Renal pelvis (tissue), 12 donors: ENCODE measurements at places on chromosomes 2 and 18.

DNA sequence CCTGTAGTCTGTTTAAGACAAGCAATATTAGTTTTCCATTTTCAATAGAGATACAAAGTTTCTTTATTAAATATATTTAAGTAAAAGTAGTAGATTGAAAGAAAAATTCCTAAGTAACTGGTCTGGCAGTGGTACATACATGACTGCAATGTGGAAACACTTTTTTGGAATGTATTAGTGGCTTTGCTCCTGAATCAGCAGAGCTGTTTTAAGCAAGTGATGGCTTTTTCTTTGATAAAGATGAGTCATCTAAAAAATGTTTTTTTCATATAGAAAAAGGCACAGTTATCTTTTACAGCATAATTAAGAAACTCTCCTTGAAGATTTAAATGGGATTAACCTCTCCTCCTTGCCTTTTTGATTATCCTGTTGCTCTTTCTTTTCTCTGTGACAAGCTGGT lies 34.9 kb downstream of the KDM3A start:
- no peak for DNase-seq

DNA sequence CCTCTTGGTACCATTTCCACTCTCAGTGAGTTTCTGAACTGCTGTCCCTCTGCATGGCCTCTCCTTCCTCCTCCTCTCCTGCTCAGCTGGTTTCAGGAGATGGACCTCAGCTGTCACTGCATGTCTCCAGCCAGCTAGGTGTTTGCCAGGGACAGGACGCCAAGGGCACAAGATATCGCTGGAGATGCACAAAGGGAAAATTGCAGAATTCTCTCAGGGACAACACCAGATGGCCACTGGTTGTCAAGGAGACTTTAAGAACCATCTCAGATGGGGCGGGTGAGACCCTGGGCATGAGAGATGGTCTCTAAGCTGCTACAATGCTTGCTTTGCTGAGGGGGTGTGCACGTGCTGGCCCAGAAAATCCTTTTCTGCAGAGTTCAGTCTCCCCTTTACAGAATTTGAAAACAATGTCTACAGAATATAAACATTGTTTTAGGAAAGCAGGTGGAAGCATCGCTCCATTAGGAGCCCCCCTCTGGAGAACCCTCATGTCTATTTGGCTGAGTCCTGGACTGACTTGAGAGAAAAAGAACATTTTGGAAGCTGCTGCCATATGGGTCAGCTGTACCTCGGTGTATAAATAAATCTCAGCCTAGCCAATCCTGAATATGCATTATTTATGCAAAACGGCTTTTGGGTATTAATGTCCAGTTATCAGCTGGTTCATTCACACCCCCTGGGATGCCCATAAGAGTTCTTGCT lies 57.8 kb upstream of the SPP2 start:
- no peak for DNase-seq

DNA sequence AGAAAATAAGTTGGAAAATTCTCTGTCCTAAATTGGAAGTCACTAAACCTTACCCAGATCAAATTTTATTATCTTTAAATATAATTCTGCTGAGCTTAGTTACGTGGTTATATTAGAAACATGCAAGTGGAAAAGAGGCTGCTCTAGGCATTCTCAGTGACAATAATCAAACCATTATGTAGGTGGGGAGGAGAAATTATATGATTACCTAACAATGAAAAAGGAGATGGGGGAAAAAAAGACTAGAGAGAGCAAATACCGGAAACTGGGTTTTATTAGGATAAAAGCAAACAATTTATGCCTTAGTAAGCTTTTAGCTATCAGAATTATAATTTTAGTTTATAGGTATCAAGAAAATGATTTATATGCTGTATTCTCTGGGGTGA lies 53.2 kb downstream of the PHLPP1 start:
- no peak for DNase-seq

DNA sequence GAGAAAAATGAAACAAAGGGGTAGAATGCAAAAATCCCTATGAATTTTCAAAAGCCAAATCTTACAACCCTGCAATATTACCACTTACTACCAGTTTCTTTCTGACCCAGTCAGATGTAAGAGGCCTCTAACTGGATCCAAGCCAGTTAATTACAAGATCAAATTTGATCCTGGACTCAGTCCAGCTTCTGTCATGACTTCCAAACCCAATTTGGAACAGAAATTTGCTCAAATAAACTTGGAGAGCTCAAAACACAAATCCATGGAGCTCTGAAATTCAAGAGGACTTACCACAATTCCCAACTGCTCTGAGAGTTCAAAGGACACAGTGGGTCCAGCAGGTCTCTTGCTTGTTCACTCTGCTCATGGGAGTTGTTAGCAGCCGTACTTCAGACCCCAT lies 1271.7 kb upstream of the SLC39A10 start:
- no peak for DNase-seq

DNA sequence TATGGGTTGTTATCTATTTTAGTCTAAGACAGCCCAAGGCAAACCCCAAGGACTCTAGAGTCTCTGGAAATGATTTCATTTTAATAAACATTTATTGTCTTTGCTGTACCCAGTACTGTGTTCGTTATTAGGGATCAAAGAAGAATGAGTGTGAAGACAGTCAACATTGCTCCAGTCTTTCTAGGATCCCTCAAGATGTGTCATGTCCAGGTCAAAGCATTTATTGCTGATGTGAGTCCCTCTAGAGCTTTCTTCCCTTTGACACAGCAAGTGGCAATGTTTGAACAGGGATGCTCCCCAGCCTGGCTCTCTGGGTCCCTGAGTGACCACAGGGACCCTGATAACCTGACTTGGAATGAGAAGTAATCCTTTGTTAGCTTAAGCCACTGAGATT lies 123.1 kb upstream of the STK17B start:
- DNase-seq = no peak

GRCh38 chr2:96913398-96914202 lies 43.7 kb upstream of the SEMA4C start:
- DNase-seq = no peak
